ENCODE measurements at places on chromosomes 4 and X.

- no peak for DNase-seq
Observed at GRCh38 chr4:144356941-144357381, 216.4 kb upstream of the GYPA start.

GRCh38 chr4:187128222-187128621 lies 404.6 kb upstream of the FAT1 start:
- no peak for DNase-seq

- no peak for DNase-seq
Observed at GRCh38 chrX:34893741-34894140, 48.9 kb upstream of the FAM47B start.

GRCh38 chrX:107849747-107850421 lies 24.2 kb downstream of the MID2 start:
- no peak for DNase-seq

DNA sequence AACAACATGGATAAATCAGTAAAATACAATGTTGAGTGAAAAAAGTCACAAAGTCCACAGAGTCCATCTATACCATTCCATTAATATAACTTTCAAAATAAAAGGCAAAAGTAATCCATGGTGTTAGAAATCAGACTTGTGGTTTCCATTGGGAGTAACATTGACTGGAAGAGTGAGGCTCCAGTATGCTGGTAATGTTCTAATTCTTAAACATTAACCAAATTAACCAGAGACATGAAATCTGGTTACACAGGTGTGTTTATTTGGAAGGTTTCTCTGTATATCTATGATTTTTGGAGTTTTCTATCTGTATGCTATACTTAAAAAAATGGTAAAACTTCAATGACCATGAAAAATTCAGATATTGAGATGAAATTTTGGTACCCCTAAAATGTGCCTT lies 42.6 kb downstream of the SULT1B1 start:
- DNase-seq, result no peak

GRCh38 chr4:137559801-137560200 lies 27.5 kb upstream of the PCDH18 start:
- no peak for DNase-seq

GRCh38 chrX:14359316-14359715 lies 170.0 kb upstream of the GLRA2 start:
- no peak for DNase-seq

DNA sequence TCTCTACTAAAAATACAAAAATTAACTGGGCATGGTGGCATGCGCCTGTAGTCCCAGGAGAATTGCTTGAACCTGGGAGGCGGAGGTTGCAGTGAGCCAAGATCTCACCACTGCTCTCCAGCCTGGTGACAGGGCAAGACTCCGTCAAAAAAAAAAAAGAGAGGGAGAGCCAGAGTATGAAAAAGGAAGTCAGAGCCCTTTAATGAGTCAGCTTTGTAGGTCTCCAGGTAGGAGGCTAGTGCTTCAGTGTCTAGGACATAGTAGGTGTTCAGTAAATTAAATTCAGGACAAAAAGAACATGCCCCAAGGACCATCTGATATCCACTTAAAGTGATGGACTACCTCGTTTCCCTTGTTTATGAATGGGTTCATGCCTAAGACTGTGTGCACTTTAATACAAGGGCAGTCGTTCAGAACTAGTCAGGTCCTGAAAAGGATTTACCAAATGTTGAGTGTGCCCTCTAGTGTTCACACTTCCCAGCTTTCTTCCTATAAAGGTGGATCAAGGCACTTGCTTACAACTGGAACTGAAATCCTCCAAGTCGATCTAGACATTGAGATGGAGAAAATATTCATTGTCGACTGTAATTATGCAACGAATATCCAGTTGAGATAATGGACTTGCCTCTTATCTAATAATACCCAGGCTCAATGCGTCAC lies 29.0 kb downstream of the F9 start:
- no peak for DNase-seq

GRCh38 chr4:77453911-77454310 lies 151.7 kb upstream of the CXCL13 start:
- no peak for DNase-seq

- no peak for DNase-seq
Observed at GRCh38 chr4:114149-114548, 10.2 kb upstream of the ZNF718 start.

- no peak for DNase-seq
Observed at GRCh38 chrX:64321507-64321906, 73.7 kb downstream of the MTMR8 start.

DNA sequence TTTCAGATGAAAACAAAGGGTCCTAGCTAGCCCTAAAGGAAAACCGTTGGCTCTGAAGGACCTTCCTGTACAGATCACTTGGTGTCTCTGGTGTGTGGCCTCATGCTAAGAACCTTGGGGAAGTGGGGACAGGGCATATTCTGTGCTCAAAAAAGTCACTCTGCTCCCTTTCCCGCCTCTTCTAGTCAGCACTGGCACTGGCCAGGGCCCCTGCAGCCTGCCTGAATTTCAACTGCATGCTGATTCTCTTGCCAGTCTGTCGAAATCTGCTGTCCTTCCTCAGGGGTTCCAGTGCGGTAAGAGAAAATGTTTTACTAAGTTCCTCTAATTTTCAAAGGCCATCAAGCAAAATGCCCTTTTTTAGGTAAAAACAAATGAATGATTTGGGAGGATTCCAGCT lies 3.4 kb downstream of the CYBB start:
- peak; percentile 32 for DNase-seq

DNA sequence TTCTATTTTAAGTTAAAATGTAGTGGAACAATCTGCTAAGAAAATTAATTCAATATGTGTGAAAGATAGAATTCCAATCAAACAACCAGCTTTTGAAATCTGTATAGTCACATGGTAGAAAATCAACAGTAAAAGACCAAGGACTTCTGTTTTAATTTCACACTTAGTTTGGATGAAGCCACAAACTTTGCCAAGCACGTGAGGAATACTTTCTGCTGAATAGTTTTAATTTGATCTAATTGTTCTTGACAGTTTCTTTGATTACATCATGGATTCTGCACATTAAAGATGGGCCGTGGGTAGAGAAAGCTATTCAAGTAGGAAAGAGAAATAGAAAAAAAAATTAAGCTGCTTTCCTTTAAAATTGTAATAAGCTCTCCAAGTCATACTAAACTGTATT lies 137.9 kb upstream of the FAM241A start:
- DNase-seq, result no peak

GRCh38 chr4:42277291-42277690 lies 120.0 kb upstream of the SHISA3 start:
- no peak for DNase-seq

DNA sequence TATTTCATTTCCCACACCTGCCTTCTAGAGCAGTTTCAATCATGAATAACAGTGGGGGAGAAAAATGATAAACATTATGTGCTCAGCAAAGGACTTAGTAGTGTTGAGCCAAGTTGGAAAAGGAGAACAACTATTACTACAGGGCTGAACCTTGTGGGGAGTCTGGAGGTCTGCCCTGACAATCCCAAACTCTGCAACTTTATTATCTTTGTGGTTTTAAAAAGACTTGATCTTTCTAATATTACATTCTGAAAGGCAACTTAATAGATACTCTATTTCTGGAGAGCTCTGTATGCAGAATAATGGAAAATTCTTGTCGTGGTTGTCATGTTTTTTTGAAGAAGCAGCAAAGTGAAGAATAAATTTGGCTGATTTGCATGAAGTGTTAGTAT lies 116.1 kb downstream of the SPCS3 start:
- no peak for DNase-seq

DNA sequence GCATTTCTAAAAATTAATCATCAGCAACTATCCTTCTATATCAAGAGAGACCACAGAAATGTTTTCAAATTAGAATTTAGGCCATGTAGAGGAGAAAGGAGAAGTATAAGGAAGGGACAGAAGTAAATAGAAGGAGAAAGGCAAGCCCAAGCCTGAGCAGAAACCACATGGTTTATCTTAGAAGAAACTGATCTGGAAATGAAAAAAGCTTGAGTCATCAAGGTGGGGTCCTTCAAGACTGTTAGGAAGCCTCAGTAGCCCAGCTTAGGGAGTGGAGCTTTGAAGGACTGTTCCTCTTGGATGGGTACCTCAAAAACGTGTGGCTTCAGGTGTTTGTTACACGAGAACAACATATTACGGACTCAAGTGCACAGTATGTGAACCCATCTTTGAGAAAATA lies 4.5 kb downstream of the BMX start:
- no peak for DNase-seq

GRCh38 chr4:15809058-15809457 lies 30.9 kb downstream of the CD38 start:
- no peak for DNase-seq

GRCh38 chr4:118760493-118760892 lies 75.3 kb downstream of the METTL14 start:
- DNase-seq, result no peak

Measured in CD4-positive, alpha-beta T cell treated with Interferon gamma for 1 hour (primary cell).